ENCODE measurements at places on chromosomes 1 and 21.

- DNase-seq = peak; percentile 41
These were observed at the start of gene ARHGAP29 for GRCh38 chr1:94237291-94238226. Gene ARHGAP29, minus strand, starts transcription at chr1:94237584. Its CDS starts 5,973 bp downstream, at chr1:94231611.

DNA sequence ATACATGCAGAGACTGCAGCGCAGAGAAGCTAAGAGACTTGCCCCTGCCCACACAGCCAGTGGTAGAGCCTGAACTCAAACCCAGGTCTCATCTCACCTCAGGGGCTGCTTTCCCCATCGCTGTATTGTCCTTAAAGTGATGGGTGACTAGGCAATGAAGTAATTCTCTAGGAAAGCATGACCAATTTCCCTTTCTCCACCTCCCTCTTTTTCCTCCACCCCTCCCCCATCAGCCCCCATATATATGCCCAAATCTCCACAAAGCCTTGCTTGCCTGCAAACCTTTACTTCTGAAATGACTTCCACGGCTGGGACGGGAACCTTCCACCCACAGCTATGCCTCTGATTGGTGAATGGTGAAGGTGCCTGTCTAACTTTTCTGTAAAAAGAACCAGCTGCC, at the start of gene IL24:
TSS of gene IL24 (plus strand) at position 269 of the 400 bp plus-strand sequence. CDS start 390 bp downstream, outside the sequence.
- no peak for DNase-seq

- DNase-seq = no peak
These were observed 15.6 kb downstream of the MRPL37 start for GRCh38 chr1:54215523-54215922.

- DNase-seq = no peak
These were observed 38.1 kb downstream of the TOMM20 start for GRCh38 chr1:235090406-235091069.

GRCh38 chr1:200751717-200752116, 13.0 kb downstream of the CAMSAP2 start:
- no peak for DNase-seq

DNA sequence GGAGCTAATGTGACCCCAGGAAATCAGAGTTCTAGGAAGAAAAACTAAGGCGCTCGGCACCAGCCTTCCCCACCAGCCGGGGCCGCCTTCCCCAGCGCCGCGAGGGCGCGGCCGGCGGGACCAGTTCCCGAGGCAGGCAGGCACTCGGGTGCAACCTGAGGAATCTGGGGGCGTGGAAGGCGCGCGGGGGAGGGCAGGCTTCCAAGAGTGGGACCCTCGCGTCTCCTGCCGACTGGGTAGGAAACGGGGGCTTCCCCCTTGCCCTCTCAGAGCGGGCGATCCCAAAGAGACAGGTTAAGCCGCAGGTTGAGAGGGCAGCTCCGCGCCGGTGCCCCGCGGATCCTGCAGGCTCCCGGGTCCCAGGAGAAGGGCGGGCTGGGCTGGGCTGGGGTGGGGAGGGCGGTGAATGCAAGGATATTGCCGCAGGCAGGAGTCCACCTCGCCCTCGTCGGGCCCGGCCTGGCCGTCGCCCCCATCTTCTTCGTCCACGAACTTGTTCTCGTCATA, 431 bp downstream of the ARPC5 start:
- no peak for DNase-seq

- DNase-seq = no peak
These were observed 144.7 kb downstream of the ROR1 start for GRCh38 chr1:63918418-63918945.

DNA sequence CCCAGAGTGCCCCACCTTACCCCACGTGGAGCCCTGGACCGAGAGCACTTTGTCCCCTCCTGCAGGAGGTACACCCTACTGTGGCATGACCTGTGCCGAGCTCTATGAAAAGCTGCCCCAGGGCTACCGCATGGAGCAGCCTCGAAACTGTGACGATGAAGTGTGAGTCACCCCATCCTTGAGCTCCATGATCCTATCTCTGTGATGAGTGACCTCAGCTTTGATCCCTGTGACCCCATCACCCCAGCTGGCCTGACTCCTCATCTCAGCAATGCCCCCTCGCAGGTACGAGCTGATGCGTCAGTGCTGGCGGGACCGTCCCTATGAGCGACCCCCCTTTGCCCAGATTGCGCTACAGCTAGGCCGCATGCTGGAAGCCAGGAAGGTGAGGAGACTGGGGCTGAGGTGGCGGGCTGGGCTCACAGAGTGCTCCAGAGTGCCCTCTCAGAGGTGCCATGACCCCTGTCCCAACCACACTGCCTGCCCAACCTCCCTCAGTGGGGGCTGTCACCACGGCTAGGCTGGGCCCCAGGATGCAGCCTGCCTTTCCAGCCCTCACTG, 16.2 kb upstream of the MPL start:
- DNase-seq = no peak

- DNase-seq = peak; percentile 96
These were observed 4.5 kb upstream of the MEF2D start for GRCh38 chr1:156504821-156505678.

GRCh38 chr1:217076902-217077301, 353.7 kb upstream of the ESRRG start:
- DNase-seq = no peak

DNA sequence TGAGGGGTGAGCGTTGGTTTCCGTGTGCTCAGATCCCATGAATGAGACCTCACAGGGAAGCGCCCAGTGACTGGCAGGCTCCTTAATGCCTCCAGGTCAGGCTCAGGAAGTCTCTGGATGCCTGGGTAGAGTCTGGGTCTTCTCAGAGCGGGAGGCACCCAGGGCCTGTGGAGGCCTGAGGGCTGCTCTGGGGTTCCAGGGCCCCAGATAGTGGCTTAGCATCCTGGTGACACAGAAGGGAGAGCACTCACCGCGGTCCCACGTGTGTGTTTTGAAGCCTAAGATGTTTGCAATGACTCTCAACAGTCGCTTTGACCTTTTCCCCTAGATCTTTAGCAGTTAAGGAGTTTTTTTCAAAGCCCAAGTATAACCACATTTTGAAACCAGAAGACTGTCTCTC, 25.0 kb downstream of the PRMT2 start:
- no peak for DNase-seq

DNA sequence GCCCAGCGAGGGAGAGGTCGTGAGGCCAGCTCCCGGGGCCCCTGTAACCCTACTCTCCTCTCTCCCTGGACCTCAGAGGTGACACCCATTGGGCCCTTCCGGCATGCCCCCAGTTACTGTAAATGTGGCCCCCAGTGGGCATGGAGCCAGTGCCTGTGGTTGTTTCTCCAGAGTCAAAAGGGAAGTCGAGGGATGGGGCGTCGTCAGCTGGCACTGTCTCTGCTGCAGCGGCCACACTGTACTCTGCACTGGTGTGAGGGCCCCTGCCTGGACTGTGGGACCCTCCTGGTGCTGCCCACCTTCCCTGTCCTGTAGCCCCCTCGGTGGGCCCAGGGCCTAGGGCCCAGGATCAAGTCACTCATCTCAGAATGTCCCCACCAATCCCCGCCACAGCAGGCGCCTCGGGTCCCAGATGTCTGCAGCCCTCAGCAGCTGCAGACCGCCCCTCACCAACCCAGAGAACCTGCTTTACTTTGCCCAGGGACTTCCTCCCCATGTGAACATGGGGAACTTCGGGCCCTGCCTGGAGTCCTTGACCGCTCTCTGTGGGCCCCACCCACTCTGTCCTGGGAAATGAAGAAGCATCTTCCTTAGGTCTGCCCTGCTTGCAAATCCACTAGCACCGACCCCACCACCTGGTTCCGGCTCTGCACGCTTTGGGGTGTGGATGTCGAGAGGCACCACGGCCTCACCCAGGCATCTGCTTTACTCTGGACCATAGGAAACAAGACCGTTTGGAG, 23.7 kb upstream of the TNFRSF1B start:
- DNase-seq = no peak

- DNase-seq = peak; percentile 36
These were observed 510 bp downstream of the DENND4B start for GRCh38 chr1:153945795-153946621.

DNA sequence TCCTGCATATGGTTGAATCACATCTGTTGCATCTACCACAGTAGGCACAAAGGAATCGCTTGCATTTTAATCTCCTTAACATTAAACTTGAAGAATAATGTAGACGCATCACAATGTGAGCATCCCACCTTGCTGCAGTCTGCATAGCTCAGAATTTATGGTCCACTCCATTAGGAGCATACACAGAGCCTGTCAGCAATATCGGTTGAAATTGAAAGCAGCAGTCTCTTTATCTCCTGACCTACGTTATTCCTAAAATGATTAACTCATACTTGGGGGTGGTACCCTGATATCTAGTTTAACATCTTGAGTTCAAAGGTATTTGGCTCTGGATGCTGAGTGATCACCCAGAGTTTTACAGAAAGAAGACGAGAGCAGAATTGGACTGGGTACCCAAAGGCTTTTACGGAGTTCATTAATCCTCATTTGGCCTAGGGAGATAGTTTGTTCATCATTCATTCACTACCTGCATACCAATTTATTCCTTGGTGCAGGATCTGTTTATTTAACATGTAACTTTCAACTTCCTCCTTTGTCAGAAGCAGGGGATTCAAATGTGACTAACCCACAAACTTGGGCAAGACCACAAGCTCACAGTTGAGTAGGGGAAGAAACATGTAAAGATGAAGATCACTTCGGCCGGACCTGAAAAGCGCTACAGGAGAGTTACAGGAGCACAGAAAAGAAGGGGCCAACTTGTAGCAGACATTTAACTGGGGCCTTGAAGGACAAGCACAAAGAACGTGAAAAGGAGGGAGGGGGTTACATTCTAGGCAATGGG, 187.9 kb downstream of the DAB1 start:
- DNase-seq = no peak

DNA sequence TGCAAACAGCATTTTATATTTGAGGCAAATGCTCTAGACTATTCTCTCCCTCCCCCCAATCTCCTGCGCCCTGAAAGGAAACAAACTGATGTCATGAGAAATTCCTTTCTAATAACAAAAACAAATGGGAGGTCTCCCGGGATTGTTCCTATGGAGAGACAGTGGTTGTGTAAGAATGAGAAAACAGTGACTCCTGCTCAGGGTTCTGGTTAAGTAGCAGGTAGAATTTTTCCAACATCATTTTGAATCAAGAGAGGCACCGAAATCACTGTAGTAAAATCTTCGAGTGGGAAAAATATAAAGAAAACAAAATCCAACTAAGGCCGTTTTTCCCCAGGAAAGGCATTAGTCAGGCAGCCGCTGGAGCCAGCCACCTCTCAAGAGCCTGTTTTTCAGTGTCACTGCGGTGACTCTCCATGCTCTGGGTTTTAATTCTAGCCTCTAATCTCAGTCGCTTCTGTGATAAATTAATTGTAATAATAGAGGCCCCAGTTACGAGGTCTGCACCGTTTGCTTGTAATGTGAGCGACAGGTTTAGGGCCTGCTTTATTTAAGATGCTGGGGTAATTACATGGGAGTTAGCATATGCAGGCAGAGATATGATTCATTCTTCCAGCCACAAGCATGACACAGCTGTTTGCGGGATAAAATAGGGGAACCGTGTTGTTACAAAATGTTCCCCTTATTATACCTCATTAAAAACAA, 80.3 kb downstream of the RNF220 start:
- DNase-seq = no peak

DNA sequence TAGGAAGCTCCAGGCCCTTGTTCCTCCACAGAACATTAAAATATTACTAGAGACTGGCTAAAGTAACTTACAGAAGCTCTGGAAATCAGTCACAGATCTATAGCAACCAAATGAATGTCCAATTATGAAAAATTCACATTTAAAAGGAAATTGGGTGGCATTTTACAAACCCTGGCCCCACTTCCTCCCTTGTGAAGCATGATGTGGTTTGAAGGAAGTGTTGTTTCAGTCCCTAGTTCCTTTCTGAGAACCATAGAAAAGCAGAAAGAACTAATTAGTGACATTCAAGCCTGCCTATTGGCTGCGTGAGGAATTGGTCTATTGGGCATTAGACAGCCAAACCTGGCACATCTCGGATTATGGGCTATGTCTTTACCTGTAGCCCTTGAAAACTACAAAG, 649.7 kb upstream of the NEGR1 start:
- no peak for DNase-seq
